ENCODE measurements at places on chromosomes 7 and 10.
A peak's percentile ranks its signal among the peaks of the same experiment; 100 is the strongest.

DNA sequence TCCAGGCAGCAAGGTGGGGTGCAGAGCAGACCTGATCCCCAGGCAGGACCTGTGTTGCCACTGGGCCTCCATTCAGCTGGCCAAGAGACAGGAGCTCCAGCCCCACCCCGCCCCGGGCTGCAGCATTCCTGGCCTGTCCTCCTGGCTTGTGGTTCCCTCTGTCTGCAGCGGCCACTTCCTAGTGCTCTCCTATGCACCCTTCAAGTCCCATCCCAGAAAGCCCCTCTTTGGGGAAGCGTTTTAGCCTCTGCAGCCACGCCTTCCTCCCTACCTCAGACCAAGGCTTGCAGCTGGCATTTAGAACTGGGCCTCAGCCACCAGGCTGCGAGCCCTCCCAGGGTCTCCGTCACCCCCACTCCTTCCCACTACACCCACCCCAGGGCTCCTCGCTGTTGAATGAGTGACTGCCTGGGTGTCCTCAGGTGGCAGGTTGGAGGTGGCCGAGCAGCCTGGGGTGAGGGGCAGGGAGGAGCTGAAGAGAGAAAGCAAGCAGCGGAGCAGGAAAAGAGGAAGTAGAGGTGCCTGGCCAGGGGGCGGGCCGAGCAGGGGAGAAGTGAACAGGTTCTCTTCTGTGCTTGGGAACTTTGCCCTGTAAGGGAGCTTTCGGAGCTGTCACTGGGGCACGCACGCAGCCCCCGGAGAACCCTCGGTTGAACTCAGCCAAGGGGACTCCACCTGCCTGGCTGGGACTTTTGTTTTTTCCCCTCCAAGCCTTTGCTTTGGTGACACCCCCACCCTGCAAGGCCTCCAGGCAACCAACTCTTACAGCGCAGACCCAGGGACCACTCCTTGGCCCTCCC is 109.1 kb upstream of the TNRC18 start:
- peak; percentile 88 for DNase-seq

GRCh38 chr7:64890761-64891362 is 12.2 kb upstream of the ZNF273 start:
- DNase-seq, result no peak

DNA sequence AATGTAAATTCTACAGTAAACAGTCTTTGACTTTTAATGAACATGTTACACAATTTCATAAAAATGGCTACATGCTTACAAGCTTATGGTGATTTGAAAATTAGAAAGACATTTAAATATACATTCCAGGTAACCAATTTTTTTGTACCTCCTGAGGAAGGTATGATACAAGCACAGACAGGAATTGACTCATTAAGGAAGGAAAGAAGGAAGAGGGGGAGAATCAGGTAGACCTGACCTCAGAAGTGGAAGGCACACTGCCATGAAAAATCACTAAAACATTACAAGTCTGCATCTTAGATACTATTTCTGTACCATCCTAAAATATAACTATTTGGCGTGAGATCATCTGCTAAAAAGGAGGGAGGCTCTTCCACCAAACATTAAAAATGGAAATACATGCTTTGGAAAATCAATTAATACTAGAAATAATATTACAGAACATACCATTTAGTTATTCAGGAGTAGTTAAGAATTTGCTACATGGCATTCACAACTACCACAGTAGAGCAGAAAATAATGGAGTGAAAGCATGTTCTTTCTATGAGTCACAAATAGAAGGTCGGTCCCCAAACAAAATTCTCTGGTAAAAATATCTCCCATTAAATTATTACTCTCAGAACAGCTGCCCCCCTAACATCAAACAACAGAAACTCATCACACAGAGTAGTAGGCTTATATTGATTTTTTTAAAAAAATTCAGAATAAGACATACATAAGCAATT is 15.2 kb downstream of the RAB11FIP2 start:
- DNase-seq, result no peak

GRCh38 chr10:74419491-74419951 is 268.5 kb downstream of the ADK start:
- no peak for DNase-seq

- no peak for DNase-seq
Observed at GRCh38 chr7:140867467-140868462, 57.0 kb downstream of the BRAF start.

- no peak for DNase-seq
Observed at GRCh38 chr7:3537210-3537875, 236.3 kb downstream of the SDK1 start.

DNA sequence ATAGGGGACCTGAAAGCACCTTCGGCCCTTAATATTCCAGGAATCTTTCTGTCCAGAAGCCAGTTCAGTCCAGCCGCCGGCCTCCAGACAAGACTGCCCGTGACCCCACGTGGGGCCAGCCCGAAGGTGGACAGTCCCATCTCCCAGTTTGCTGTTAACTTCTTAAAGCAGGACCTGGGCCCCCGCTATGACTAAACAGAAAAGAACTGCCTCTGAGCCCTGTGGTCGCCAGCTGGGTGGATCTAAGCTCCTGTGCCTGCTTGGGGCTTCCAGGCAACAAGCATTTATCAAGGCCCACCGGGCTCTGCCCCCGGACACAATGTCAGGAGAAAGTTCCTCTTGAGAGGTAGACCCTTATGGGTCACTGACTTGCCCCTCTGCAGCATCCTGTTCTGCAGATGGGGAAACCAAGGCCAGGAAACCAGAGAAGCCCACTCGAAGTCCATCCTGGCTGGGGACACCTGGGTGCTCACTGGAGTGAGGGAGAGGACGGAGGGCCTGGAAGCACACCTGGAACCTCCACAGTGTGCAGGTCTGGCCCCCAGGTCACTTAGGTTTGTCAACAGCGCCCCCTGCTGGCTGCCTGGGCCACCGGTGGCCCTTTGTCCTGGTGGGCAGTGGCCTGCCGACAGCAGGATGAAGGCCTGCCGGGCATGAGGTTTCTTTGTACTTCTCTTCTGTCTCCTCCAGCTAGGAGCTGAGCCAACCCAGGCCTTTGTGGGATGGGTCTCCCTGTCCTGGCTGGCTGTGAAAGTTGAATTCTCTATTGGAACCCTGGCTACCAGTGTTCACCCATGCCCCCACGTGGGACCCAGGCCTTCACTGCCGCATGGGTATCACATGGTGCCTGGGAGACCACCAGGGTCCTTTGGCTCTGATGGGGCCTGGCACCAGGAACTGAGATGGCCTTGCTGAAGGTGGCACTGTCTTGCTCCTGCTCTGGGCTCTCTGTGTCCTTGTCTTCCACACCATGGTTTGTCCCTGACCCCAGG is 128.0 kb downstream of the ZMIZ1 start:
- DNase-seq, result peak; percentile 88

Measured in GM13976 (cell line).